ENCODE measurements at places on chromosomes 2 and 18.

GRCh38 chr18:8996771-8997432, 105.6 kb upstream of the NDUFV2 start:
- peak; percentile 10 for DNase-seq

DNA sequence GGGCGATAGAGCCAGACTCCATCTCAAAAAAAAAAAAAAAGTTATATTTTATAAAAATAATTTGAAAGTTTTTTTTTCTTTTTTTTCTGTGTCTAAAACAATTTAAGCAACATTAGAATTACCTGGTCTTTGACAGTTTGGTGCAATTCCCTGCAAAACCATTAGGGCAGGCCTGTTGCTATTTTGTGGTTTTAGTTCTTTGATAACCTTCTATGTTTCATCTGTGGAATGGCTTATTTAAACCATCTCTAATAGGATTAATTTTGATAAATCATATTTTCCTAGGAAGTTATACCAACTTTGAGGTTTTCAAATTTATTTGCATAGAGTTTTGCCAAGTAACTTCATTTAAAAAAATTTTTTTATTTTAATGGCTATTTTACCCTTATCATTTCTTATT, 141.2 kb upstream of the TWIST2 start:
- no peak for DNase-seq

GRCh38 chr2:96584017-96584416, 47.5 kb downstream of the ARID5A start:
- DNase-seq = no peak

DNA sequence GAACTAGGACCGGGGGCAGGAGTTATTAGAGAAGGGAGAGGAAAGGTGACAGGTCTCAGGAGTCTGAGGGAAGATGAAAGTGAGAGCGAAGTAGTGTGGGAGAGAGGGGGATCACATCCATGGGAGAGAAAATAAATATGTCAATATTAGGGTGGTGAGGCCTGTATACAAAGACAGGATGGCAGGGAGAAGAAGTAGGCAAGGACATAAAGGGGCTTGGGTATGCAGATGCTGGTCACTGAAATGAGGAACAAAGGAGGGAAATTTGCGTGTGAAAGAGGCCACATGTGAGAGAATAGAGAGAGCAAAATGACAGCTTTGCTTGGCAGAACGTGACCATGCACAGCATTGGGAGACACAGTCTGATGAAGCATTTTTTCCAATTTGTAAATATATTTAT, 13.6 kb downstream of the METAP1D start:
- DNase-seq = no peak

- peak; percentile 100 for DNase-seq
These were observed at the start of gene EHBP1 for GRCh38 chr2:62705007-62705829. Gene EHBP1 (plus strand): TSS chr2:62705713. CDS start chr2:62707192, 1,479 bp downstream.

All from SIG-M5 (cell line).